OCI-LY7 (cell line): ENCODE measurements at places on chromosomes 3 and 15. TPM values are rescaled to one million over a fixed set of nuclear protein-coding genes. Genes with fewer than 3 reads are reported as not detected.
A peak's percentile ranks its signal among the peaks of the same experiment; 100 is the strongest.

CDC25A gene
- total RNA-seq: 72.9 and 75.4 TPM in 2 replicates

AMOTL2 gene
- not detected in 2 replicates for total RNA-seq

DNAH12 gene
- 0.21 TPM in 1 of 2 replicates, not detected in the other for total RNA-seq

BNC1 gene
- not detected in 2 replicates for total RNA-seq

LRRC15 gene
- not detected in 2 replicates for total RNA-seq

COMMD4 gene
- total RNA-seq: 120 and 133 TPM in 2 replicates

DNA sequence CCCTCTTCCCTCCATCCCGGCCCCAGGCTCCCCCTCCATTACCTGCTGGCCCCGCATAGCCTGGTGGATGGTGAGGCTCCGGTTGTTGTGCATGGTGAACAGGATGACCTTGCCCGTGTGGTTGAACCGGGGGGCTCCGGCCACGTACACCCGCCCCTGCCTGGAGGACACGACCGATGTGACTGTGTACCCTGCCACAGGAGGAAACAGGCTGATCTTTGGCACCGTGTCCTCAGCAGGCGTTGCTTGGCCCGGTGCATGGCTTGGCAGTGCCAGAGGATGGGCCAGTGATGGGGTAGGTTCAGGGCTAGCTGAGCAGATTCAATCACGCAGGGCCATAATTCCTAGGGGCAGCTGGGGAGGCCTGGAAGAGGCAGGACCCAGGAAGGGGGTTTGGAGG, 58.1 kb downstream of the FEM1B start:
- no peak for DNase-seq

DNA sequence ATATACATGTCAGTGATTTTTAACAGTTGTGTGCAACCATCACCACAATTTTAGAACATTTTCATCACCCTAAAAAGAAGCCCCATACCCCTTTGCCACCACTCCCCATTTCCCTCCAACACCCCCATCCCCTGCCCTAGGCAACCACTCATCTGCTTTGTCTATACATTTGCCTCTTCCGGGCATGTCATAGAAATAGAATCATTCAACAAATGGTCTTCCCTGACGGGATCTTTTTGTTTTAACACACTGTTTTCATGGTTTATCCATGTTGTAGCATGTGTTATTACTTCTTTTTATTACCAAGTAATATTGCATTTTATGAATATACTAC, 4.0 kb downstream of the VILL start:
- DNase-seq: peak; percentile 35

DNA sequence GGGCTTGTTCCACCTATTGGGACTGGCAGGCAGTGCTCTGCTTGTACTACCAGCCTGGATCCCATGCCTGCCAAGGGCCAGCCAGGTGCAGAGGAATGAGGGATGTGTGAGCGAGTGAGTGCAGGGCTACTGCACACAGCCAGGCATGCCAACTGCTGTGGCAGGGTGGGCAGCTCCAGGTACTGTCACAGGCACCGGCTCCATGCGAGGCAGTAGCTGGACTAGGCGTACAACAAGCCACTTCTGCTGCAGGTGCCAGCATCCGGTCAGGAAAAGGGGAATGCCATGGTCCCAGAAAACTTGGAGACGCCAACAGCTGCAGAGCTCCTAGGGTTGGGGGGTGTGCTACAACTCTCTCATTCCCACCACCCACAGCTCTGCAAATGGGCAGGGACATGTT, 1356.7 kb downstream of the SI start:
- no peak for DNase-seq

DNA sequence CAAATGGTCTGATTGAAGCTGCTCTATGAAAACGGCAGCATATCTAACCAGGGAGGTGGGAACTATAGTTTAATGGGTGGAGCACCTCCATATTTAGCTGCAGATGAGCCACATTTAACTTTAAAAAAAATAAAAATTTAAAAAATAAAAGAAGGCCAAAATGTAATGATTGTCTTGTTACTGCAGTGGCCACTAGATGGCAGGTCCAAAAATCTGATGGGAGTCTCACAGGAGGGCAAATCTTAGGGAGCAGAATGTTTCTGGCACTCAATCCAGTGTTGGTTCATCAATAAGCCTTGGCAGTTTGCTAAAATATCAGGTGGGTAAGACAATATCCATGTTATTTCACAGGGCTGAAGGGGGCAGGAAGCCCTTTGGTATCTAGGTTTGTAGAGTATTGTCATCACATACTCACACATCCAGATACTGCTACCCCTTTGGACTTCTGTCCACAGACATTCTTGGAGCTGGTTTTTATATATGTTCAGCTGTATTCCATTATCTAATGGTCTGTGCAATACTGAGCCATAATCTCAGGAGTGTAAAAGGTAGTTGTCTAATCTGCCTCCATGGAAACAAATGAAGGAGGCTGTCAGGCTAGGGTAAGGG, 233.3 kb downstream of the TIGIT start:
- DNase-seq: peak; percentile 2

GRCh38 chr15:68656438-68656739, 77.6 kb downstream of the CORO2B start:
- DNase-seq: no peak

GRCh38 chr3:196063049-196063448, 18.8 kb downstream of the TFRC start:
- DNase-seq: no peak

DNA sequence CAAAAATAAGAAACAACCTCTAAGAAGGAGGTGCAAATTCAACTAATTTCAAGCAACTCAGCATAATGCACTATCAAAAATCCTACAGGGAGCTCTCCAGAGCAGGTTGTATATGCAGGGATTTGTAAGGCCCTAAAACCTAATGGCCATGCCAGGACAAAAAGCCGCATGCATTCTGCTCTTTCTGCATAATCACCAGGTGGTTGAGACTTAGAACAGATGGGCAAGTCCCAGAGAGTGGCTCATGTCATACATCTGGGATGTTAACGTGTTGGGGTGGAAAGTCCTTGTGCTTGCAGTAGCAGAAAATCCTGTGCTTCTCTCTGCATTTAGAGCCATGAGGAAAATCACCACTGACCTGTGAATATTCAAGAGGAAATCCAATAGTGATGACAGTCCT, 1002.9 kb downstream of the AGBL1 start:
- DNase-seq: no peak

GRCh38 chr3:129435367-129435766, 4.4 kb downstream of the MBD4 start:
- peak; percentile 25 for DNase-seq

DNA sequence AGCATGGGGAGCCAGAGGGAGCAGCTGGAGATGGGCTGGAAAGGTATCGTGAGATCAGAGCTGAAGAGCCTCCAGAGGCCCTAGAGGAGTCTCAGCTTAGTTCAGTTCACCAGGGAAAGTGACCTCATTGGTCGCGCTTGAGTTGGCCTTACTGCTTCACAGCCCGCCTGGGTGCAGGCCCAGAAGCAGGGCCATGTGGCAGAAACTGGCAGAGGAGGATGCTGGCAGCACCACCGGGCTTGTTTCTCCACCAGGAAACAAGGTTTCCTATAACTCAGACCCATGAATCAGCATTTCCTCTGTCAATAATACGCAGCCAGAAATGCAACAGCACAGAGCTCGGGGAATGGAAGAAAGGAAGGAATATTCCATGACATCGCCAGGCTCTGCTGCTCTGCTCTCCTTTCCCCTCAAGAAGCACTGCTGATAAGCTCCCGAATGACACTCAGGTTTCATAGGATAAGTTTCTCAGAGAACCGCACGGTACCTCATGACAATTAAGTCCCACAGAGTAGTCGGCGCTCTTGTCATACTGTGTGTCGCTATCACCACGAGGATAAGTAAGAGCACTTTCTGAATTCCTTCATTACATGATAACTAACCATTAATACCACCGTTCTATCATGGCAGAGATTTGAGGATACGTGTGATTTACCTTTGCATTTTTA, 147.1 kb upstream of the LPP start:
- DNase-seq: peak; percentile 60

DNA sequence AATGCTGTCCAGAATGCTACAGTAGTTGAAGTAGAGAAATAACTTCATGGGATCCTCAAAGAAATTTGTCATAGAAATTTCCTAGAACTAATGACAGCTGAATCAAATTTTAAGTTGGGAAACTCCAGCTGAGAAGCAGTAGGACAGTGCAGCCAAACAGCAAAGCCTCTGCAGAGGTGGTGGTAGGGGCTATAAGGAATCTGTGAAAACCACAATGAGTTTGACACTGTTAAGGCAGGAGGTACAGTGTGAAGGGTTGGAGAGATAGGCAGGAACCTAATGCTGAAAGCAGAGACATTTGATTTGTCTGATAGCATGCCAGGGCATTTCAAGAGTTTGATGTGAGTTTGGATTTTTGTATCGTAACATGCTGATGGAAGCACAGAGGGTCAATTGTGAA, 22.0 kb downstream of the ASTE1 start:
- DNase-seq: no peak

GRCh38 chr15:70164910-70165715, 67.4 kb upstream of the TLE3 start:
- no peak for DNase-seq

- no peak for DNase-seq
These were observed 219.6 kb downstream of the C3orf38 start for GRCh38 chr3:88369337-88369736.

DNA sequence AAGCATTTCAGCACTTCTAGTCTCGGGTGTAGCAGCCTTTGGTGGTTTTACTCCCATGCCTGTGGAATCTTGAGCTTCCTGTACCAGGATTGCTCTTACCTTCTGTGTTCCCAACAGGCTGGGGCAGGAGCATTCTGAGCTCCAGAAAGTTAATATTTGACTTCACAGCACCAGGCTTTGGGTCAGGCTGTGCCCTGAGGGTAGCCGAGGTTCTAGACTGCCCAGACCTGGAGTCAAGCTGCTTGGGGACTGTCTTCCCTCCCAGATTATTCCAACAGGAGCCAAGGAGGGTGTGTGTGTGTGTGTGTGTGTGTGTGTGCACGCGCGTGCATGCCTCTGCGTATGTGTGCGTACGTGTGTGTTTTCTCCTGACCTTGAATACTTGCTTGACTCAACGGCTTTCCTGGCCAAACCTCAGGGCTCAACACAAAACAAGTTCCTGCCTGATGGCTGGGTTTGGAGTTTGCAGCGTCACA, 94.8 kb downstream of the FLNB start:
- DNase-seq: no peak

DNA sequence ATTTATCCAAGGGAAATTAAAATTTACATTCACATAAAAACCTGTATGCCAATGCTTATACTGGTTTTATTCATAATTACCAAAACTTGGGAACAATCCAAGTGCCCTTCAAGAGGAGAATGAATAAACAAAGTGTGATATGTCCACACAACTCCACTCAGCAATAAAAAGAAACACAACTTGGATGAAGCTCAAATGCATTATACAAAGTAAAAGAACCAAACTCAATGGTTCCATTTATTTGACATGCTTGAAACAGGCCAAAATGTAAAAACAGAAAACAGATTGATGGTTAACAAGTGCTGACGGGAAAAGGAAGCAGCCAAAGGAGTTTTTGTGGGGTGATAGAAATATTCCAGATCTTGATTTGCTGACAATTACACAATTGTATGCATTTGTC, 23.5 kb downstream of the OCA2 start:
- no peak for DNase-seq

- no peak for DNase-seq
These were observed 137.6 kb downstream of the RPLP1 start for GRCh38 chr15:69590201-69590710.

DNA sequence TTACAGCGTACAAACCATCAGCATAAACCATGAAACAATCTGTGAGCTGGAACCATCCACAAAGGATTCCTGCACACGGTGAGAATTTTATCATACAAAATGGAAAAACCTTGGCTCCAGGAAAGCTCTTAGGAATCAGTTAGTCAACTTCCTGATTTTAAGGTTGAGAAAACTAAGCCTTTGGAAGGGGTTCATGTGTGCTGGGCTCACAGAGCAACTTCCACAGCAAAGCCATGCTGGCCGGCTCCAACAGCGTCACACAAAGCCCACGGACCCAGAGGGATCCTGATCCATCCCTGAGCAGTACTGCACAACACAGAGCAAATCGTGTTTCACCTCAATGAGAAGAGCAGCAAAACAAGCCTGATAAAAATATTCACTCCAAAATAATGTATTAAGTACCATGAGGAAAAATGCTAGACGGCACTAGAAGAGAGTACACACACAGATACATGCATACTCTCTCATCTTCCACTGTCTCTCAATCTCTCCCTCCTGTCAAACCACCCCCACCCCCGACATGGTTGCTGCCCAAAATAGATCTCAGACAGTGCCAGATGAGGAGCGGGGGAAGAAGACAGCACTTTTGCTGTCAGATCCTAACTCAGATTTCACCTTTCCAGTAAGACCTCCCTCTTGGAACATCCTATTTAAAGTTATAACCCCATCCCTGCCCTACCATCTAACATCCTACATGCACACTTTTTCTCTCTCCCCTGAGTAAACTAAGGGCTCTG, 58.6 kb downstream of the MB21D2 start:
- DNase-seq: no peak

- peak; percentile 81 for DNase-seq
These were observed 29.1 kb downstream of the SLC6A6 start for GRCh38 chr3:14431452-14431916.

- peak; percentile 56 for DNase-seq
These were observed 5.4 kb downstream of the TGFBR2 start for GRCh38 chr3:30611613-30612436.

GRCh38 chr3:69867941-69868505, 128.8 kb downstream of the MITF start:
- no peak for DNase-seq

GRCh38 chr3:152204218-152204617, 64.5 kb upstream of the MBNL1 start:
- DNase-seq: no peak

DNA sequence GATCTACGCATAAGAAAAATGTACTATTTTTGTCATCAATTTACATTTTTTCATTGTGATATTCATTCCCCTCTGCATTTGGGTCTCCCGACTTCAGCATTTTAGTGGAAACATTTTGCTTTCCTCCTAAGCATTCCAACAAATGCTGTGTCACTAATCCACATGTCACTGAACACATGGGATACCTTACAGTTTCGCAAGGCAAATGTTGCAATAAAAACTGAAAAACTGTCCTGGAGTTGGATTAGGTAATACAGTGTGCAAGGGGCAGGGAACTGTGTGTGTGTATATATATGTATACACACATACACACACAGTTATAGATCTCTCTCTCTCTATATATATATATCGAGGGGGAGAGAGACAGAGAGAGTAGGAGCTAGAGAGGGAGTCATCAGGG, 632.2 kb downstream of the MAGI1 start:
- no peak for DNase-seq

DNA sequence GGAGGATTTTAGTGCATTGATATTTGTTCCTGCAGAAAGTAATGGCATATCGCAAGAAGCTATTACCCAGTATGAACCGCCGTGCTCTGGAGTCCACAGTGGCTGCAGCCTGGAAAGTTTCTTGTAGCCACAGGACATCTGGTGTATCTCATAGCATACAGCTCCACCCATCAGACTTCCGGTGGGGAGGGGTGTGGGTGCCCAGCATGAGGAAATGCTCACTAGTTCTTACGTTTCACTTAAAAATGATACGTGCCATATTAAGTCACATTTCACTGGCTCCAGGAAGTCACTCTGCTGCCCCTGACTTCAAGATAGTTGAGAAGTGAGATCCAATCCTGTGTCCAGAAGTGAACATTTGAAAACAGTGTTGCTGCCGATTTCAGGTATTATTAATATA, 990.4 kb downstream of the GBE1 start:
- DNase-seq: no peak
